ENCODE measurements at places on chromosomes 1 and 21.

- no peak for DNase-seq
Observed at GRCh38 chr1:198575292-198575691, 34.8 kb upstream of the ATP6V1G3 start.

GRCh38 chr1:212712451-212713303 is 13.0 kb upstream of the BATF3 start:
- DNase-seq = no peak

GRCh38 chr1:42853116-42853884 is 6.9 kb downstream of the ZNF691 start:
- no peak for DNase-seq

DNA sequence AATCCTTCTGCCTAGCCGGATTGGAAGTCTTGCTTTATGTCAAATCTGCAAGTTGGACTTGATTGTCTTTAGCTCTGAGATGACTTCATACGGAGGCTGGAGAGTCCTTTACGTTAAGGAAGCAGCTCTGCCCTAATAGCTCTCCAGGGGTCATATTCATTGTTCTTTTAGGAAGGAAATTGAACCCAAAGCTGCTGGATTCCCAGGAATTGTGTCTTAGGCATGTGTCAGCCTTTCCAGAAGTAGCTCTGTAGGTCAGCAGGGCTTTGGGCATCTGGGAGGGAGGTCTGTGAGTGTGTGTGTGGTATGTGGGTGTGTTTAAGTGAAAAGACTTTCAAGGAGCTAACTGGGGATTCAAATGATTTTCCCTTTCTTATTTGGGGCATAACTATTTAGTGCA is 82.4 kb downstream of the ABCA4 start:
- DNase-seq = no peak

GRCh38 chr1:76185207-76185606 is 110.7 kb downstream of the ST6GALNAC3 start:
- no peak for DNase-seq

GRCh38 chr1:207402744-207403143 is 51.4 kb upstream of the CR2 start:
- DNase-seq = no peak

- no peak for DNase-seq
Observed at GRCh38 chr1:226351709-226352108, 42.7 kb upstream of the LIN9 start.

DNA sequence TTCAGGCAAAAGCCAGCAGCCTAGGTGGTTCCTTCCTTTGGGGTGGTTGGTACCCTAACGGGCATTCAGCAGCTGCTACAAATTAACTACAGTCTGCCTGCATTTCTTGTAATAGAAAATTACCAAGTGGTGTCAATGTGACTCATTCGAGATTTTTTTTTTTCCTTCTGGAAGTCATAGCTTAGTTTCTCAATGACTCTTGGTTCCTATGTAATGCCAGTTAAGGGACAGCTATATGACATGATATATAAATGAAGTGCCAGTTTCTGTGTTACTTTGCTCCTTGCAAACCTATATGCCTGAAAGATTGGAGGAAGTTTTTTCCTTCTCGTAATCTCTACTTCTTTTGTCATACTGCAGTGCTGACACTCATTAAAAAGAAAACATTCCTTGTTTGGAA is 2.6 kb downstream of the MGST3 start:
- no peak for DNase-seq

GRCh38 chr1:93845538-93846205 is 33.3 kb downstream of the DNTTIP2 start:
- DNase-seq = no peak

- no peak for DNase-seq
Observed at GRCh38 chr1:29499104-29499650, 262.9 kb downstream of the PTPRU start.

GRCh38 chr1:25977801-25978200 is 20.1 kb downstream of the PAFAH2 start:
- no peak for DNase-seq

GRCh38 chr1:160465123-160465522 is 57.9 kb downstream of the SLAMF6 start:
- DNase-seq = no peak

GRCh38 chr1:20423169-20423795 is 62.7 kb downstream of the CAMK2N1 start:
- DNase-seq = no peak

- no peak for DNase-seq
Observed at GRCh38 chr1:8409106-8409505, 91.2 kb downstream of the SLC45A1 start.

DNA sequence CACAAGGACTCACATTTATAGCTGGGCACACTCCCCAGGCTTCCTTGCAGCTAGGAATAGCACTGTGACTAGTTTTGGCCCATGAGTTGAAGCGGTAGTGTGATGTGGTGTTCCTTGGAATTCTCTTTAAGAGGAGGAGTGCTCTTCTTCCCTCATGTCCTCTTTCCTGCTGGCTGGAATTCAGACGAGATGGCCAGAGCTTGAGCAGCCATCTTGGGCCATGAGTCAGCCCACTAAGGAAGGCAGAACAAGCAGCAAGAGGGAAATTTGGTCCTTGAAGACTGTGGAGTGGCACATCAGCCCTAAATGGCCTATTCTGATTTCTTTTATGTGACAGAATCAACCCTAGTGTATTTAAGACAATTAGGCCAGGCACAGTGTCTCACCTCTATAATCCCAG is 20.0 kb downstream of the HTR6 start:
- no peak for DNase-seq

GRCh38 chr1:54358503-54359168 is 47.6 kb downstream of the SSBP3 start:
- peak; percentile 45 for DNase-seq

GRCh38 chr21:15894596-15894995 is 164.8 kb downstream of the USP25 start:
- DNase-seq = no peak

DNA sequence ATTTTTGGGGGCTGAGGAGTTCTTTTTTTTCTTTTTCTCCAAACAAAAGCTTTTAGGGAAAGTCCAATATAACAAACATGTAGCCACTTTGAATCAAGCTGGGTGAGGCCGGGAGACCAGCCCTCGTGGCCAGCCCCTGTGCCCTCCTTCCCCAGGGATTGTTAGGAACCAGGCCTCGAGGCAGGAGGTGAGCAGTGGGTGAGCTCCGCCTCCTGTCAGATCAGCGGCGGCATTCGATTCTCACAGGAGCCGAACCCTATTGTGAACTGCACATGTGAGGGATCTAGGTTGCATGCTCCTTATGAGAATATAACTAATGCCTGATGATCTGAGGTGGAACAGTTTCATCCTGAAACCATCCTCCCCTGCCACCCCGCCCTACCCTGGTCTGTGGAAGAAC is 41.8 kb upstream of the TTC22 start:
- DNase-seq = no peak

All from NCI-H524 treated with DMSO at 0.1 percent for 48 hours (cell line).